ENCODE measurements at places on chromosomes 16 and 17.

GRCh38 chr17:37278247-37278894, 97.4 kb upstream of the C17orf78 start:
- DNase-seq = no peak

GRCh38 chr16:55559933-55560516, 6.5 kb upstream of the CAPNS2 start:
- no peak for DNase-seq

GRCh38 chr16:79839466-79840341, 239.2 kb upstream of the MAF start:
- no peak for DNase-seq

DNA sequence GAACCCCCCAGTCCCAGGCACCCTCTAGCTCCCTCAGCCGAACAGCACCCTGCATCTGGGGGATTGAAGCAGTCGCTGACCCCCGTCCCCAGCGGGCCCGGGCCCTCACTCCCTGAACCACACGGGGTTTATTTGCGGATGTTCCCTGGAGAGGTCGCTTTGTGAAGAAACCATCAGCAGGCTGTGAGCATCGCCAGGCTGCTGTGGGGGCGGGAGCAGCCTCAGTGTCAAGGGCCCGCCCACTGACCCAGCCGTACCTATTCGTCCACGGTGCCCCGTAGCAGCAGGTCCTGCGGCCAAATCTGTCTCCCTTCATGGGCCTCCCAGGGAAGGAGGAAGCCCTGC, 6.4 kb upstream of the RAB40C start:
- DNase-seq = peak; percentile 34

DNA sequence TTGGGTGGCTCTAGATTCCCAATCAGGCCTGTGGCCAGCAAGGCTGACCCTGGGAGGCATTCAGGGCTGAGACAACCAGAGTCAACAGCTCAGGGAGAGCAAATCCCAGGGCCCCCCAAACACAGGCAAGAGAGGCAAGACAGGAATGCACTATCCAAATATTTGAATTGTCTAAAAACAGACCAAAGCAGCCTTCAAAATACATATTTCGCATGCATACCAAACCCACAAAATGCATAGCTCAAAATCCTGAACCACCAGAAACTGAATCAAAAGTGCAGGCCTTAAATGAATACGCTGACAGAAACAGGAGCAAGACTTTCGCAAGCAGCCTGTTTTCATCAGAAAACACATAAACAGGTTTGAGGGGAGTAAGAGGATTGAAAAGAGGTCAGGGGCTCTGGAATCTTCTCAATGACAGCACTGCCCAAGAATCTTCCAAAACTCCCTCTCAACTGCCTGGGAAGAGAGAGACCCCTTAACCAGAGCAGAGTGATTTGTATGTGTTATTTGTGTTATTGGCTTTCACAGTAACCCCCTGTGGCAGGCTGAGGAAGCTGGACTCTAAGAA, 213.6 kb upstream of the CDH5 start:
- no peak for DNase-seq

DNA sequence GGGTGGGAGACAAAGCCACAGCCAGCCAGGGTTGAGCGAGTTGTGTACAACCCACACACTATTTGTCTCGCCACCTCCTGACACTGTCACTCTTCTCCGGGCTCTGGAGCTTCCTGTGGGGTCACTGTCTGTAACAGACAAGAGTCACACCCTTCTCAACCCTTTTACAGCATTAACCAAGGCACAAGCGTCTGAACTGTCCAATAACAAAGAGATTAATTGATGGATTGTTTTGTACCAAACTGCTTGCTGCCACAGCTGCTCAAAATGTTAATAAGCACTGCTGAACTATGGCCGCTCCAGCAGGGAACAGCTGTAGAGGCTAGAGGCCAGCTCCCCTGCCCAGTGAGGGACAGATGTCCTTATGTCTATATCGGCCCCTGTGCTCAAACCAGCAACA, 25.2 kb upstream of the HYDIN start:
- DNase-seq = peak; percentile 88

DNA sequence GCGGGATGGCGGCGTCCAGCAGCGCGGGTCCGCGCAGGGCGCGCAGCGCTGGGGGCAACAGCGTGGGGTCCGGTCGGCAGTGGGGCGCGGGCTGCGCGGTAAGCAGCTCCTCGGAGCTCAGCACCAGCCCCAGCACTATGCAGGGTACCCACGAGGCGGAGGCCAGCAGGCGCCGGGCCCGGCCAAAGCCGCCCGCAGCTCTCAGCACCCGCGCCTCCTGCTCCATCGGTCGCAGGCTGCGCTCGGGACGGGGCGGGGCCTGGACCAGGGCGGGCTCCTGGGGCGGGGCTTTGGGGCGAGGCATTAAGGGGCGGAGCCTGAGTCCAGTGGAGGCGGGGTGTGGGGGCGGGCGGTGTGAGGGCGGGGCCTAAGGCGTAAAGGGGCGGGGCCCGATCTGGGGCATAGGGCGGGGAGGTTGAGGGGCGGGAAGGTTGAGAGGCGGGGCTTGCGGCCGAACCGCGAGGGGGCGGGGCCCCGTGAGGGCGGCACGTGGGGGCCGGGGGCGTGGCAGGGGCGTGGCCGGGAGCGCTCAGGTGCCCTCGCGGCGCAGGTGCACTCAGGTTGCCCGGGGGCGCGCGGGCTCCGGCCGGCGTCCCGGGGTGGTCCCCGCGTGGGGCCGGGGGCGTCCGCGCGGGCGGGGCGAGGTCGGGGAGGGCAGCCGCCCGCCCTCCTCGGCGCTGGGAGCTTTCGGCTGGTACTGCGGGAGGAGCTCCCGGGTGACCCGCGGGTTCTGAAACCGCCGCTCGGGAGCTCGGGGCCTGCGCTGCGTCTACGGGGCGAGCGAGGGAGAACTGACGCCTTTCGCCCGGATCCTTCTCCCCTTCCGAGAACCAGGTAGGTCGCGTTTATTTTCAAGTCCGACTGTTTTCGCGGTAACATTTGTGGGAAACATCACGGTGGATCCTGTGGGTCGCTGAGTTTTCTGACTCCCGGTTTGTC, 1.4 kb upstream of the SLC22A31 start:
- DNase-seq = peak; percentile 81

DNA sequence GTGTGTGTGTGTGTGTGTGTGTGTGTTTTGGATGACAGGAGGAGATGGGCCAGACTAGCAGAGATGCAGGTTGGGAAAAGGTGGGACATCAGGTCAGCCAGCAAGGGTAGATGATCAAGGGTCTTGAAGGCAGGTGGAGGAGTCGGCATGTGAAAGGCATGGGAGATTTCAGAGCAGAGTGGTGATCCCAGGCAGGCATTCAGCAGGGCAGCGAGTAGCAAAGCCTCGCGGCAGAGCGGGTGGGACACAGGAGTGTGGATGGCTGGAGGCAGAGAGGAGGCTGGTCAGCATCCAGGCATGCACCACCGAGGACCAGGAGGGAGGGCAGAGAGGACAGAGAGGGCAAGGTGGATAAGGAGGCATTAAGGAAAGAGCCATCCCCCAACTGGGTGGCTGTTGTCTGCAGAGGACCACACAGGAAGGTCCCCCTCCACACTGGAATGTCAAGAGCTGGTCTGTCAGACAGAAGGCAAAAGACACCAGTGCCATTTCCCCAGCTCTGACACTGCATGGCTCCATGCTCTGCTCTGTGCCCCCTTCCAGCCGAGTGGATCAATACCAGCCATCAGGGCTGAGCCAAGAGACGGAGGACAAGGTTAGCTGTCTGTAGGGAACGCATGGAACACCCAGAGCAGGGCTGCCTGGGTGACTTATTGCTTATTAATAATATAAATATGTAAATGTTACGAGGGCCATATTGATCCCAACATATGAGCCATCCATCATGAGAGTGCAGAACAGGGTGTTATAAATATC, 74.8 kb upstream of the RPL38 start:
- no peak for DNase-seq

DNA sequence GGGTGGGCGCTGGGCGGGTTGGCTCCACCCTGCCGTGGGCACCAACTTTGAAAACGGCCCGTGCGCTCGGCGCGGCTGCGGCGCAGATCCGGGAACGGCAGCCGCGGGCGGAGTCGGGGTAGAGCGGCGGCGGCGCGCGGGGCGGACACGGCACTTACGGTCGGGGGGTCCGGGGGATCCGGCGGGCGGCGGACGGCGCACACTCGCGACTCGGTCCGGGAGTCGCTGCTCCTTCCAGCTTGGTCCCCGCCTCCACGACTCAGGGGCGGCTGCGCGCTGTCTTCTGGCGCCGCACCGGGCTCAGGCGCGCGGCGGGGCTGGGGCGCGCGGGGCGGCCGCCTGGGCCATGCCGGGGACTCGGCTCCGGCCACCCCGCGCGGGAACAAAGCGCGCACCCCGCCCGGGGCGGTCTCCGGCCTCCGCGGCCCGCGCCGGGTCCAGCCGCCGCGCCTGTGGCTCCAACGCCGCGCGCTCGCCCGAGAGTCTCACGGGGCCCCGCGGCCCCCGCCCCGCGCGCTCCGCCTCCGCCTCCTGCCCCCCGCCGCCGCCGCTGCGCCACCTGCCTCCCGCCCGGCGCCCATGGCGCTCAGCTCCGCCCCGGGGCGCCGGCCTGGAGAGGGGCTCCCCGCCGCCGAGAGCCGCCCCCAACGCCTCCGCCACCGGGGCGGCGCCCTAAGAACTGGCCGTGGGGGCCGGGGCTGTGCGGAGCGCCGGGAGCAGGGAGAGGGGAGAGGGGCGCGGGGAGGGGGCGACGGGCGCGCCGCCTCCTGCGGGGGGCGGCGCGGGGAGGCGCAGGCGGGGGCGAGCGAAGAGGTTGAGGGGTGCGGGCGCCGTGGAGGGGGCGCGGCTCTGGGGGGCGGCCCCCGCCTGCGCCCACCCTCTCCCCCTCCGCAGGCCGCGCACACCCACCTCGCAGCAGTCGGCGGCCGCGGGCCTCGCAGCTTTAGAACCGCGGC, 35.9 kb downstream of the CBFA2T3 start:
- DNase-seq = peak; percentile 63

- peak; percentile 99 for DNase-seq
Observed at GRCh38 chr17:48054238-48055185, 6.4 kb downstream of the NFE2L1 start.

GRCh38 chr16:53817812-53818550, 114.0 kb downstream of the FTO start:
- DNase-seq = no peak

GRCh38 chr17:2259769-2260536, 43.6 kb downstream of the SMG6 start:
- no peak for DNase-seq

DNA sequence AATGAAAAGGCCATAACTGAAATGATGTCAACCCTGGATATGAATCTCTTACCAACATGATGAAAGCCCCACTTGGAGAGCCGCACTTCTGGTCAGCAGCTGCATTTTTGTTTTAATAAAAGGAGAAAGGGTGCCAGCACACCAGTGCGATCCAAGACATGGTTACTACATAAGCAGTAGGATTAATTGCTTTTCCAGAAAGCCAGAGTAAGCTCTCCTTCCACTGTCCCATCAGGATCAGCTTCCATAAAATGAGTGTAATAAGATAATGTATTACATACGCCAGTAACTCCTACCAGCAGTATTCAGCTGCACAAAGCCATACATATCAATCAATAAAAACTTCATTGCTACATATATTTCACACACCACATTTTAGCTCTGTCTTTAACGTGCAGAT, 26.3 kb upstream of the NACA2 start:
- DNase-seq = no peak

- peak; percentile 4 for DNase-seq
Observed at GRCh38 chr16:66205287-66206231, 160.9 kb upstream of the CDH5 start.

GRCh38 chr17:4477255-4477791, 21.4 kb upstream of the SPNS2 start:
- no peak for DNase-seq

DNA sequence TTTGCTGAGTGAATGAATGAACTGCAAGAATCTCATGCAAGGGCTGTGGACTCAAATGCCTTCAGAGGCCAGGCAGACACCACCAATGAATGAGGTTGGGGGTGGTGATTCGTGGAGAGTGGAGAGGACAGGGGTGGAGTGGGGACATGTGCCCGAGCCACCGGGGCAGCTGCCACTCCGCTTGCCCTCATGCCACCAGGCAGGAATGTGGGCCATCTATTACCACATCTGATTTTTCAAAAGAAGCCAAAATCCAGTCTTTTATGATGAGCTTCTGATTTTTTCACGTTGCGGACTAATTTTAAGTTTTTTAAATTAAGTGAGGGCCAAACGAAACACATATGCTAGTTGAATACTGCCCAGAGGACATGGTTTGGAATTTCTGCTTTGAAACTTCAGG, 67.1 kb upstream of the SMURF2 start:
- DNase-seq = no peak

DNA sequence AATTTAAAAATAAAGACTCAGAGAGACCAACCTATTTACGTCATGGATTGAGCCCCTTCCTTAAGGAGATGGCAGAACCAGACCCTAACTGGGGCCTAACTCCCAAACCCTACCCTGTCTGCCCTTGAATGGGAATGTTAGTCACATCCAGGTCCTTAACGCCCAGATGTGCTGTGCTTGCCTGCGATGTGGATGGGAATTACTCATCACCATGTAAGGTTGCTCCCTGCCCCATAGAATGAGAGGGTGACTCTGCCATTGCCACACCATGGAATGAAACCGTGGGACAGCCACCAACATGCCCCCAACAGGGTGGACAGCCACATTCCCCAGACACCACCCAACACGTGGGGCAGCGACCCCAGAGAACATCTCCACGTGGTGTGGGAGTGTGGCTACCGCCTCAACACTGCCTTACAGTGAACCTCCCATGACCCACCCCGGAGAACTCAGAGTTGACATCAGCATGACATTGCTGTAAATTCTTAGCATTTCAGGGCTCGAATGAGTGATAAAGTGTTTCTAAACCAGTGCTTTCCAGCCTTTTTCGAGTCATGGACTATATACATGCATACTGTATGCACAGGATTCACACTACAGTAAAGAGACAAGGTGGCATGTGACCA, 31.8 kb downstream of the SCNN1B start:
- DNase-seq = no peak
